ENCODE measurements at places on chromosomes 4 and X. TPM values are rescaled to one million over a fixed set of nuclear protein-coding genes. Genes with fewer than 3 reads are reported as not detected.

GRCh38 chr4:158190718-158191117 lies 17.9 kb upstream of the GASK1B start:
- no peaks in the 10 kb centered on the region for H3K36me3 ChIP-seq
- no peaks in the 10 kb centered on the region for H3K4me1 ChIP-seq
- no peak for DNase-seq
- no peak overlapping the region for H3K27ac ChIP-seq
- no peak overlapping the region for H3K4me3 ChIP-seq

DNA sequence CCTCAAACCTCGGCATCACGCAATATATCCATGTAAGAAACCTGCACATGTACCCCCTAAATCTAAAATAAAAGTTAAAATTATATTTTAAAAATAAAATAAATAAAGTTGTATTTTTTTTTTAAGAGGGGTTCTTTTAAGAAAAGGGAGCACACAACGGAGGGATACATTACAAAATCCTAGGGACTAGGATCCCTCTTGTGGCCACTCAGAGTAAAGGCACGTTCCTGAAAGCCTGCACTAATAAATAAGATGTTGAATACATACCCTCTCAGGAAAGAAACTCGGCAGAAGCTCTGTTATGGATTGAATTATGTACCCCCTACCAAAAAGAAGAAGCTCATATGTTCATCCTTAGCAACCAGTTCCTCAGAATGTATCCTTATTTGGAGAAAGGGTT lies 50.9 kb upstream of the PRDX4 start:
- no peak overlapping the region for H3K4me3 ChIP-seq
- no peak overlapping the region for H3K27ac ChIP-seq
- H3K4me1 ChIP-seq = no peaks in the 10 kb centered on the region

DNA sequence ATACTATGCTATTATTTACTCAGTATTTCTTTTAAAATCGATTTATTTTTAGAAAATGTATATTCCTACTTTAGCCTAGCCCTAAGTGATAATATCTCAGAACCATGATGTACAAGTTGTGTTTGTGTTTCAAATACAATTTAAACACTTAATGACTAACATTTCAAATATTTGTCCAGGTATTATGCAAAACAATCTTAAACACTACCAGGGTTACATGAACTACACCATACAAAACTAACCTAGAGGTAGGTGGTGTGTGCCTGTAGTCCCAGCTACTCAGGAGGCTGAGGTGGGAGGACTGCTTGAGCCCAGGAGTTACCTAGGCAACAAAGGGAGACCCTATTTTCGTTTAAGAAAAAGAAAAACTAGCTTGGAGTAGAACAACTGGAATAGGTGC lies 83.0 kb upstream of the TMEM33 start:
- no peaks in the 10 kb centered on the region for H3K27me3 ChIP-seq
- no peaks in the 10 kb centered on the region for H3K4me1 ChIP-seq
- no peak overlapping the region for H3K27ac ChIP-seq
- no peak for DNase-seq

GRCh38 chr4:1928356-1929239 lies 57.4 kb downstream of the NSD2 start:
- DNase-seq = no peak

- H3K4me1 ChIP-seq = no peaks in the 10 kb centered on the region
- H3K27ac ChIP-seq = no peak overlapping the region
- H3K27me3 ChIP-seq = no peaks in the 10 kb centered on the region
- no peaks in the 10 kb centered on the region for H3K36me3 ChIP-seq
- no peak for DNase-seq
- no peak overlapping the region for H3K4me3 ChIP-seq
Observed at GRCh38 chrX:111407948-111408347, 4.0 kb downstream of the DCX start.

- no peak for DNase-seq
- no peak overlapping the region for H3K27ac ChIP-seq
- no peak overlapping the region for H3K4me3 ChIP-seq
- H3K4me1 ChIP-seq = no peaks in the 10 kb centered on the region
- no peaks in the 10 kb centered on the region for H3K27me3 ChIP-seq
Observed at GRCh38 chr4:120611092-120611491, 311.4 kb downstream of the PRDM5 start.

- DNase-seq = no peak
- H3K27ac ChIP-seq = no peak overlapping the region
- H3K36me3 ChIP-seq = no peaks in the 10 kb centered on the region
Observed at GRCh38 chrX:11954176-11954575, 184.1 kb upstream of the FRMPD4 start.

GRCh38 chrX:104913348-104913747 lies 307.1 kb downstream of the TEX13A start:
- H3K4me1 ChIP-seq = no peaks in the 10 kb centered on the region
- no peaks in the 10 kb centered on the region for H3K27me3 ChIP-seq
- no peak overlapping the region for H3K27ac ChIP-seq
- no peak for DNase-seq
- no peaks in the 10 kb centered on the region for H3K36me3 ChIP-seq

DNA sequence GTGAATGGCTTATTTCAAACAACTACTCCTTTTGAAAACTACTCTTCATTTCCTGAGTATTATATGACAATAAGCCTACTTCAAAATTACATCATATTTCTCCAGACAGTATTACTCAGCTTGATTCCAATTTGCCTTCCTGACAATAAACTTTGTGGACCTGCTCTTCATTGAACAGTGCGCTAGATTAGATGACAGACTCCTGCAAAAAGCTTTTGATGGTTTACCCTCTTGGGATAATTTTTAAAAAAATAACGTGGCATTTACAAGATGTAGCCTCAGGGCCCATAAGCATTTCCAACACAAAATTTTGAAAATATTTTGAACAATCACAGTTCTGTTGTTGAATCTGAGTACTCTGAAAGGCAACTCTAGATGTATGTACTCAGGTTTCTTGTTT lies 25.9 kb downstream of the MGAT4D start:
- H3K36me3 ChIP-seq = no peaks in the 10 kb centered on the region
- H3K27me3 ChIP-seq = no peaks in the 10 kb centered on the region
- no peak overlapping the region for H3K27ac ChIP-seq

MAGEA11 gene
- not detected for total RNA-seq

AMBN gene
- not detected for total RNA-seq
